SW480 (cell line): ENCODE measurements at places on chromosomes 4 and X.

DNA sequence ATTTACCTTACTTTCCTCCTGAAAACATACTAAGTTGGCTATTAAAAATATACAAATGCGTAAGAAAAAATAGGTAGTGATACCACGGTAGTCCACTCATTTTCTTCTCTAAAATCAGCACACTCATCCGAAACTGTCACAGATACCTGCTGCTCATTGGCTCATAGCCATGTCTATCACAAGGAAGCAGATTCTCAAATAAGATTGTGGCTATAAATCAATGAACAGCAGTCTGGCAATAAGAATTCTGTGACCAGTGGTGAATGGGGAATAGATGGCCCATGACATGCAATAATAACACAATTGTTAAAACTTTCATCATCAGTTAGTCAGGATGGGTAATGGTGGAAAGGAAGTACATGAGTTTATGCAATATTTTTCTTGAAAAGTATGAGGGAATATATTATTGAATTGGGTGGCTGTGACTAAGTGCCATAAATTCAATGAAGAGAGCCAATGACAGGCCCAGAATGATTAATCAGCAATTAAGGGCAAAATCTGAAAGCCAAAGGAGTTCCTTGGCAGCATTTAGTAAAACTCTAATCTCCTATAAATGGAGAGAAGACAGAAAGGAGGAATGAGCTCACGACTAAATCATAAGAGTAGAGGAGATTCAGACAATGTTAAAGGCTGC is 202.3 kb upstream of the NEIL3 start:
- no peak for DNase-seq

- no peak for DNase-seq
Observed at GRCh38 chrX:136376713-136377112, 76.0 kb downstream of the ADGRG4 start.

- DNase-seq = no peak
Observed at GRCh38 chr4:157791236-157791635, 381.6 kb downstream of the GASK1B start.

DNA sequence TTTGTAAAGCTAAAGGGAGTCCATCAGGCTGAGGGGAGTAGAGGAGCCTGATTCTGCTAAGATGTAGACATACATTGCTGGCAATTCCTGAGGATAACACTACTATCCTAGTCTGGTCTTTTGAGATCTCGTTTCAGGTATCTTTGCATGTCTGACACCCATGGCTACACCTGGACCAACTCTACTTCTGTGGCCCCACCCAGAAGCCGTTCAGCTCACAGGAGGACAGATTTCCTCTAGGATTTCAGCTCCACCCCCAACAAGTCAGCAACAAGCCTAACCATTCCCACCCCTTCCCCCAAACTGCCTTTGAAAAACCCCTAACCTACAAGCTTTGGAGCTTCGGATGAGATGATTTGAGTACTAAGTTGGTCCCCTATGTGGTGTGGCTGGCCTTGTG is 848.2 kb downstream of the NLGN4X start:
- no peak for DNase-seq

- DNase-seq = no peak
Observed at GRCh38 chr4:152115118-152115517, 354.3 kb upstream of the GATB start.

DNA sequence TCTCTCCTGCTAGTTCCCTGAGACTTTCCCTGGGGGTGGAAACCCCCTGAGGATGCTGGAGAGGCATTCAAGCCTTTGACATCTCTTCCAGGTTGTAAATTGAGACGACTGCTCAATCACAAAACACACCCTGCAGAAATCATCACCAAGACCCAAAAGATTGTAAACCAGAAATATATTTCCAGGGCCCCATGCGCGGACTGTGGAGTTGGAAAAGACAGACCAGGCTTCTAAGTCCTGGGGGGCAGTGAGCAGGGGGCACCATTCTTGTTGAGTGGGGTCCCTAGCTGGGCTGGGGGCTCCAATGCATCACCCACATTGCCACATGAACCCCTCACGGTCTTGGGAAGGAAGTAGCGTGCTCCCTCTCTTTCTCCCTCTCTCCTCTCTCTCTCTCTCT is 87.9 kb upstream of the C4orf50 start:
- no peak for DNase-seq

DNA sequence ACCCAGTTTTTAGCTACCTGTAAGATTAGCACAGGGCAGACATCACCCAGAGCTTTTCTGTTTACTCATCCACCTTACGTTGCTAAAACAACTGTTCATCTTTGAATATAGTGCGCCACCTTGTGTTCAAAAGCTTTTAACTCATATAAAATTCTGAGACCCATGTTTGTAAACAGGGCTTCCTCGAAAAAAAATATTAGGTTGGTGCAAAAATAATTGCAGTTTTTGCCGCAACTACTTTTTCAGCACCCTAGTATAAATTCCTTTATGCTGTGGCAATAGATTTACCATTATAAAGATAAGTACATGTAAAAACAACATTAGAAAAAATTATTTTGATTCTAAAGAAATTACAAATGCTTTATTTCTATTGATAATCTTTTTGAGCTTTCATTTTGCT is 147.9 kb downstream of the LRBA start:
- DNase-seq = peak; percentile 70

DNA sequence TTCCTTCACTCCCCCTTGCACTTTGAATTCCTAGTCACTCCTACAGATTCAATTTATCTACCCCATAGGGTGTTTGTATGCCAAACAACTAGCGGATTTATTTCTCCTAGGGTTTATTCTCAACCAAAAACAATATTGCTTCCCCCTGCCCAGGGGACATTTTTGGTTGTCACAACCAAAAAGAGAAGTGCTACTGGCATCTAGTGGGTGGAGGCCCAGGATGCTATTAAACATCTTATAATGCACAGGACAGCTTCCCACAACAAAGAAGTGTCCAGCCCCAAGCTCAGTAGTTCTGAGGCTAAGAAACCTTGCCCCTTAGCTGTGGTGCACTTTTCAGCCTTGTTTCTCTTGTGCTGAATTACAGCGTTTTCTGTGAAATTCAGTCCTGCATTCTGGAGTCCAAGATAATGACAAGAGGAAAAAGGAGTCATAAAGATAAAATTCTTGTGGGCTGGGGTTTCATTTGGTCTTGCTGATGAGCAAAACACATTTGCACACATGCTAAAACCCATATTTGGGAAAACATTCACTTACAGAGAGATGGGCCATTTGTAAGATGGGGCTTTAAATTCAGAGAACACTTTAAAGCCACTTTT is 11.2 kb upstream of the SYTL4 start:
- no peak for DNase-seq

DNA sequence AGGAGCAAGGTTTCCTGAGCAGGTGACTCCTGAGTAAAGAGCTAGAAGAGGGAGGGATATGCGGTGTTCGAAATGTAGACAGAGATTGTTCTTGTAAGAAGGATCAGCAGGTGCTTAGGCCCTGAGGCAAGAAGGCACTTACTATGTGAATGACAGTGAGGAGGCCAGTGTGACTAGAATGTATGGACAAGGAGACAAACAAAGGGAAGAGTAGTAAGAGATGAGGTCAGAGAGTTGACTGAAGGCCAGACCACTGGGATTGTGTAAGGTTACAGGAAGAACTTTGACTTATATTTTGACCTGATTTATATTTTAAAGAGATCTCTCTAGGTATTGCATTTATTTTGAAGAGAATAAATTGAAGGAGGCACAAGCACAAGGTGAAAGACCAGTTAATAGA is 118.4 kb upstream of the ENPEP start:
- DNase-seq = no peak

DNA sequence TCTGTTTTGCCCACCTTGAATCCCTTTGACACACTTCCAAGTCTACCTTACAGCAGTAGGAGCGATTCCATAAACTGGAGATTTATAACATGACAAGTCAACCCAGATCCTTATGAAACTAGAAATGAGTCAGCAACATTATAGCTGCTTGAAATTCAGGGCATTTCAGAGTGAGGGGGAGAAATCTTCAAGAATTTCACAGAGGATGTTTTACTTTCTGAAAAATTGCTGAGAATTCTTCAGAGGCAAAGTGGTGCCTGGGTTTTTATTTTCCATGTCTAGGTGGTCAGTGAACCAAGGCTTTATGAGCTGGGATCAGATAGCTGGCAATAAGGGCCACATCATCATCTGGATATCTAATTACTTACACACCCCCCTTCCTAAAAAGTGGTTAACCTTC is 119.8 kb downstream of the PPARGC1A start:
- DNase-seq = no peak
